NCI-H345 (cell line): ENCODE measurements at places on chromosomes 5 and 9.

DNA sequence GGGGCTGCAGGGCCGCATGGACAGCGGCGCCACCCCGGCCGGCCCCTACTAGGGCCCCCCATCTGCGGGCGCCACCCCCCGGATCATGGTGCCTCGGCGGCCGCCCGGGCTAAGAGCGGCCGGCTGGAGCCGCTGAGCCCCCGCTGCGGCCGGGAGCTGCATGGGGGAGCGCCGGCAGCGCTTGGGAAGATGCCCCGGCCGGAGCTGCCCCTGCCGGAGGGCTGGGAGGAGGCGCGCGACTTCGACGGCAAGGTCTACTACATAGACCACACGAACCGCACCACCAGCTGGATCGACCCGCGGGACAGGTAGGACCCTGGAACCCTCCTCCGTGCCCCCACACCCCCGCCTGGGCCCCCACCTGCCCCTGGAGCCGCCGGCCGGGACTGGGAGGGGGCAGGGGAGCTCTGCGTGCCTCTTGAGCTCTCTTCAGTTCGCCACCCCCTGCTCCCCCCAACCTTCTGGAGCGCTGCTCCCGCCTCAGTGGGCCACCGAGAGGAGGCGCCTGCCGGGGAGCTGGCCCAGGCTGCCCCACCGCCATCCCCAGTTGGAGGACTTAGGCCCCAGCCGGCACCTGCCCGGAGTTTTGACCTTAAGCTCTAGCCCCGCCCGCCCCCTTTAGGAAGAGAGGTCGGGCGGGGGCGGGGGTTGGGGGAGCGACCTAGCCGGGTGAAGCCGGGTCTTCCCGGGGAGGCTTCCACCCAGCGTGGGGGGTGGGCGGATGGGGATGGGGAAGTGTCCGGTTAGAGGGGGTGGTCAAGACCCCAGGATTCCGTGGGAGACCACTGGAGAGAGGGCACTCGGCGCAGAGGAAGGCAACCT is 730 bp downstream of the WWC1 start:
- peak; percentile 36 for DNase-seq

GRCh38 chr5:135876146-135876545 is 19.5 kb downstream of the IL9 start:
- no peak for DNase-seq

GRCh38 chr5:2751592-2752021 is at the start of gene IRX2:
IRX2 (minus strand) TSS chr5:2751677; CDS start chr5:2751413, 264 bp downstream.
- peak; percentile 92 for DNase-seq

GRCh38 chr9:97565262-97565661 is 63.8 kb downstream of the TMOD1 start:
- no peak for DNase-seq

DNA sequence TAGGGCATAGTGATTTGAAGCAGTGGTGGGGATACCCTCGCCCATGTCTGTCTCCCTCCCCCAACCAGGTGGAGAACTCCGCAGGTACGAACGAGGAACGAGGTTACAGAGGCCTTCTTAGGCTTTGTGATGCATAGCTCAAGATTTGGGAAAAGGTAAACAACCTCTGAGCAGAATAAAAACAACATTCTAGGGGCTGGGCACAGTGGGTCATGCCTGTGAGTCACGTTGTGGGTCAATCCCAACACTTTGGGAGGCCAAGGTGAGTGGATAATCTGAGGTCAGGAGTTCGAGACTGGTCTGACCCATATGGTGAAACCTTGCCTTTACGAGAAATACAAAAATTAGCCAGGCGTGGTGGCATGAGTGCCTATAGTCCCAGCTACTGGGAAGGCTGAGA is 3.6 kb upstream of the LCP2 start:
- no peak for DNase-seq

GRCh38 chr9:132381966-132382541 is 24.6 kb downstream of the TTF1 start:
- DNase-seq = no peak

- DNase-seq = no peak
Observed at GRCh38 chr5:139658928-139659667, 10.9 kb downstream of the CXXC5 start.

DNA sequence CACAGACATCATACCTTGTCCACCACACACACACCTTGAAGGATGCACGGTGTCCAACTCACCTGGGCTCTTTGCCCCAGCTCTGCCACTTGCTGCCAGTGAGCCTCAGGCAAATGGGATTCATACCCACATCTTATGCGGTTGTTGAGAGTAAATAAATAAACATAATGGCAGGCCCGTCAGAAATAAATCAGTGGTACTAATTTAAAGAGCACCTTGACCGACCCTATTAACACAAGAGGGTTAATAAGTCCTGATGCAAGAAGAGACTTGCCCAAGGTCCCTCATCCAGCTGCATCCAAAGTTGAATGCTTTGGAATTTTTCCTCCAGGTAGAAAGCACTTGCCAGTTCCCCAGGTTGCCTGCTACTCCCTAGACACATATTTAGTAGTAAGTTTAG is 11.6 kb upstream of the AKNA start:
- DNase-seq = no peak

- DNase-seq = no peak
Observed at GRCh38 chr5:9559965-9560364, 14.1 kb upstream of the SEMA5A start.

DNA sequence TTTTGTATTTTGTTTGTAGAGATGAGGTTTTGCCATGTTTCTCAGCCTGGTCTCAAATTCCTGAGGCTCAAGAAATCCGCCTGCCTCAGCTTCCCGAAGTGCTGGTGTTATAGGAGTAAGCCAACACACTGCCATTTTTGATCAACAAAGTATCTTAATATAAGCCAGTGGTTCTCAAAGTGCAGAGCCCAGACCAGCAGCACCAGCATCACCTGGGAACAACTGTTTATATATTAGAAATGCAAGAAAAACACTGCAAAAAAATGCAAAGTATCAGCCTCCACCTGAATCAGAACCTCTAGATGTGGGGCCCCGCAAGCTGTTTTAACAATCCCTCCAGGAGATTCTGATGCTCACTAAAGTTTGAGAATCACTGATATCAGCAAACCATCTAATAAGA is 6.2 kb downstream of the IL17B start:
- DNase-seq = no peak

- DNase-seq = no peak
Observed at GRCh38 chr9:37730256-37730655, 23.3 kb upstream of the TRMT10B start.

DNA sequence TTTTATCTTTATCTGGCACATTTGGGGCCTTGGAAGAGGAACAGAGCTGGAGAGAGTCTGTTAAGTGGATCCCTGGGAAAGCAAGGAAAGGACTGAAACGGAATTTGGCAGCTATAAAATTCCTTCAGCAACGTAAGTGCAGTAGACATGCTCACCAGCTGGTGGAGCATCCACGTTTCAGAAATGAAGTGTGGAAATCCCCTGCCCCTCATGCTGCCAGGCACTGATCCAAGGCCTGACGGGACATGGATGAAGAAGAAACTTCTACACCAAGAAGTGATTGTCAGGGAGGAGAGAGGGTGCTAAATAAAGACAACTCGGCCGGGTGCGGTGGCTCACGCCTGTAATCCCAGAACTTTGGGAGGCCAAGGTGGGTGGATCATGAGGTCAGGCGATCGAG is 209.3 kb downstream of the ROR2 start:
- DNase-seq = no peak

DNA sequence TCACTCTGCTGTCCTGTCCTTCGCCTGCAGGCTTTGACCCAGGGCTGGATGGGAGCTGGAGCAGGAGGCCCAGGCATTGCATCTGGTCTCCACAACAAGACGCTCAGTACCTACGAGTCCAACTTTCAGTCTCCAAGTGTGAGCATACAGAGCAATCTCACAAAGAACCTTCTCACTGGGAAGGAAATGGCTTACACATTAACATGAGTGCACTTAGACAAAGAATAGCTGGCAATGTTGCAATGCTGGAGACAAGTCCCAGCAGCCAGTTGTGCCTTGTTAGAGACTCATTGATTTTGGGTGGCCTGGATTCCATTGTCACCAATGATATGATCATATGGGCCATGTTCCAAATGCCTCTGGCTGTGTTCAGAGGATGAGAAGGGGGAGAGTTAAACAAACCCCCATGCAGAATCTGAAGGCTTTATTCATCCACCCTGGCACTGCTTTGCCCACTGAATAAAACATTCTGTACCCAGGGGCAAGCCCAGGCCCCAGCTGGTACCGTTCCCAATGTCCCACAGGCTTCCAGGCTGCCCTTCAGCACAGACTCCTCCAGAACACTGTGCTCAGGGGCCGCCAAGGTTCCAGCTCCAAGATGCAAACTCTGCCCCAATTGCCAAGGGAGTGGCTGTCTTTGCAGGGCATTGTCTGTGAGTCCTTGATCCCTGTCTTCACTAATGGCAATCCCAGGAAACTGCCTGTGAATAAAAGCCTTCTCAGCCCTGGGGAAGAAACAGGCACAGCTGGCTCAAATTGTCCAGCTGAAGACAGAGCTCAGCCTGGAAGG is 185.5 kb downstream of the HSD17B3 start:
- peak; percentile 12 for DNase-seq

- no peak for DNase-seq
Observed at GRCh38 chr5:42930934-42931333, 109.2 kb downstream of the ANXA2R start.

GRCh38 chr9:124555043-124555442 is 47.8 kb upstream of the NR5A1 start:
- no peak for DNase-seq

GRCh38 chr5:174293006-174293405 is 247.5 kb downstream of the NSG2 start:
- DNase-seq = no peak

GRCh38 chr5:111997711-111998110 is 240.7 kb upstream of the NREP start:
- no peak for DNase-seq

DNA sequence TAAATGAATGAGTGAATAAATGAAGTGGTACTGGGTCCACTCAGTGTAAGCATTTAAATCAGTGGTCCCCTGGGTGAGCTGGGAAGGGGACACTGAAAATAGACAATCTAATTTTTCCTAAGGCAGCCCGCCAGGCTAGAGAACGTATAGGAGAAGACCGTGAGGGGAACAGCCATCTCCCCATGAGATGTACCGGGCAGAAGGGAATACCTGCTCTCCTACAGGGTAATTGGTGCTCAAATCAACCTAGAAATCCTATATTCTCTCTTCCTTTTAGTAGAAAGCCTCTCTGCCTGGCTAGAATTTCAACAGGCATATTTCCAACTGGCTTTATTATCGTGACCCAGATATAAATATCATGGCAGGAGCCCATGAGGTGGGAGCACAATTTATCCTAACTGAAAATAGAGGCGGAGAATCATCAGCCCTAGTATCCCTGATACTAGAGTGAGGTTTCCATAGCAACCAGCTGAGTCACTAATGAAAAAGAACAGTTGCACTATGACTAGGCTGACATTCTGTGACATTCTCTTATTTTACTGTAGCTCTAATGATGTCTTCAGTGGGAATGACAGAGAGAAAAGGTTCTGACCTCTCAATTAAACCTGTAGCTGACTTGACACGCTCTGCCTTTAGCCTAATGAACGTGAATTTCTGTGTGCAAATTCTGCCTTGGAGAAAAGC is 96.5 kb upstream of the CAST start:
- no peak for DNase-seq

DNA sequence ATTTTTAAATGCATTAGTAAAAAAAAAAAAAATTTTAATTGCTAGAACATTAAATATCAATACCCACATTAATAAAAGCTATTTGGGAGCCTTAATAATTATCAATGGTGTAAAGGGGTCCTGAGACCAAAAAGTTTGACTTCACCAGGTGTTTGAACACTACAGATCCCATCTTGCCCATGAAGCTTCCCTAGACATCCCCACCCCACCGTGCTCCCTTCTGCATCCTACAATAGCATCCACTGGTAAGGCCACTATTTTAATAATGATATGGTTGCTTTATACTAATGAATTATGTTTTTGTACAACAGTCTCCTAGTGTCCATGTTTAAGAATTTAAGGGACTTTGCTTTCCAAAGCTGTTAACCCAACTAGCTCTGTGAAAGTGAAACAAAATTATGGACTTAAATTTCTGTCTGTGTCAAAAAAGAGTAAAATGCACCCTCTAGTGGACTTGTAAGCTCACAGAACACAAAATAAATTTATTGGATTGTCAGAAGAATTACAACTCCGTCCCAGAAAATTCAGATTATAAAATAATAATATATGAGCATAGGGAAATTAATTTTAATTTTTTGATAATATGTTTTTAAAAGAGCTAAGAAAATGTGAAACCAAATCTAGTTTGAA is 76.0 kb downstream of the ARL15 start:
- DNase-seq = no peak

DNA sequence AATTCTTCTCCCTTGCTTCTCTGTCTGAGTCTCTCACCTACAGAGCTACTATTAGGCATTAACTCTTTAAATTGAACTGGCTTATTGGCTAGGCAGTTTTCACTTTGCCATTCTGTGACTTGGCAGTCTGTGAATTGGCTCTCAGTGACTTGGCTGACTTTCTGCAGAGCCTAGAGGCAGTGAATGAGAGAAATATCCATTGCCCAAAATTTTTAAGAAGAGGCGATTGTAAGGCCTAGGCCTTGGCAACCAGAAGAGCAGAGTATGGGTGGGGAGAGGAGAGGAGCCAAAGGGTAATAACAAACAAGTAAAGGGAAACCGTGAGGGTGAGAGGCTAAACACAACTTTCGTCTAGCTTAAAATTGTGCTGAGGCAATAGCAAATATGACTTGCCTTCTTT is 176.7 kb downstream of the PRR16 start:
- no peak for DNase-seq

DNA sequence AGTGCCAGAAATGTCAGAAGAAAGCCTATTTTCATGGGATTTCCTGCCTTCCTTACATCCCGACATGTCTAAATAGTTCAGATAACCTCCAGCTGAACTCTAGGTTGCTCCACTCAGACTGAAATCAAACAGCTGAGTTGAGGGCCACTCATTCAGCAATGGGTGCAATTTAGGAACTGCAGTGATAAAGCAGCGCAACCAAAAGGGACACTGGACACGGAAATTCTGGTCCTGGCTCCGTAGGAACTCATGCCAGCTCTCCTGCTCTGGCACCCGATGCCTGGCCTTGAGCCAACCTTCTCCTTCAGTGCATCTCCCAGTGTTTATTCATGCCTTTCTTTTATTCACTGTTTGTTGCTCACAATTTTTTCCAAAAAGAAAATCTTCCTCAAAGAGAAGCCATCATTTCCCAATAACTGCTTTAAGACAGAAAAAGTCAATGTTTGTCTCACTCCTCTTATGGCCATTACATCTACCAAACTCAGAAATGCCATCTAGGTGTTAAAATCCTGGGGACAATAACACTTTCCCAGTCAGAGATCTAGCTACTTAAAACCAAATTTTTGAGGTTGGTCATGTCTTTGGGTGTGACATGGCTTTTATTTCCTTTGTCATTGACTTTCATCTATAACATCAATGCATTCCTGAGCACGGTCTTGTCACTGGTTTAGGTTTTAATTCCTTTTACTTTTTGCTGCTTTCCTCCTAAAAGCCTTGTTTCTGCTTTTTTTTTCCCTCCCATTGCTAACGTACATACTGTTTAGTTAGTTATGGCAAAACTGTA is 126.9 kb downstream of the PDE4D start:
- DNase-seq = peak; percentile 43
